Stimulated activated CD4-positive, alpha-beta T cell treated with anti-CD3 and anti-CD28 coated beads, Interleukin-12 subunit alpha, Interleukin-12 subunit beta, amount 100 ng/mL, for 48 hours (primary cell): ENCODE measurements at places on chromosomes 6 and 20.

DNA sequence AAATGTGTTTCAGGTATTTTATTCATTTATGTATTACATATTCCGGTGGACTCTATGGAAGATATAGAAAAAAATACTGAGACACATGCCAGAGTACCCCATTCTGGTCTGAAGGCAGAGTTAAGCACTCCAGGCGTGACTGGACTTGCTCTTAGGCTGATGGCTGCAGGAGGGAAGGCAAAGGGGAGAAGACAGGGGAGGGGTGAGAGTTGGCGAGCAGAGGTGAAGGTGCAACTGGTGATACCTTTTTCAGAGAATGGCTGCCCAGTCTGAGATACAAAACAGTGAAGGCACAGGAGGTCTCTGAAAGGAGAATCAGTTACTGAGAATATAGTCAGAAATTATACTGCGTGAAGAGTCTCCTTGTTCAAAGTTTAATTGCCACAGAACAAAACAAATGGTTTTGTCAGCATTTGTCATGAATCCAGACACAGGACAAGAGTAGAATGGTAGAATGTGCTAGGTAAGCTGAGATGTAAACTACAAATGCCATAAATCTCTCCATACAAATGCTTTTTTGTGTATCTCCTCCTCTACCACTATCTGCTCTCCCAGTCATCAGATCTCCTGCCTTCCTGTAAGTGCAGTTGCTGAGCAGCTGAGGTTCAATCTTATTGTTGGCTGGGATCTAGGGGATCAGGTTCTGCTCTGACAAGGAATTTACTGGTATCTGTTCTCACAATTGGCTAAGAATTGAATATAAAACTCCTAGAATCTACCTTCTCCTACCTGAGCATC, 104.2 kb upstream of the DST start:
- no peak for DNase-seq

DNA sequence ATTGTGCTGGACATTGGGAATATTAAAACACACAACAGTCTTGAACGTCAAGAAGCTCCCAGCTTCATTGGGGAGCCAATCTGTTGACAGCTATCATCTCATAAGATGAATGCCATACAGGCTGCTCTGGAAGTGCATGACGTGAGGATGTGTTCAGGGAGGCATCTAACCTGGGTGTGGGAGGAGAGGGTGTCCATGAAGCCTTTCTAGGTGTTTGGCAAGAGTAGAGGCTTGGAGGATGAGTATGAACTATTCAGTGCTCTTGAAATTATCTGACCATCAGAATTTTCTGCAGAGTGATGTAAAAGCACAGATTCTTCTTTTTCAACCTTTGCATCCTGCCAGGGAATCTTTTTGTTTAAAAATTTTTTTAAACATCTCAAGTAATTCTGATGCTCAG, 11.6 kb downstream of the AKAP7 start:
- DNase-seq, result no peak

- DNase-seq, result no peak
Observed at GRCh38 chr20:49594931-49595315, 27.0 kb upstream of the PTGIS start.

GRCh38 chr6:20704325-20705025, 170.2 kb downstream of the CDKAL1 start:
- no peak for DNase-seq

- DNase-seq, result no peak
Observed at GRCh38 chr20:8310618-8311017, 178.6 kb downstream of the PLCB1 start.

DNA sequence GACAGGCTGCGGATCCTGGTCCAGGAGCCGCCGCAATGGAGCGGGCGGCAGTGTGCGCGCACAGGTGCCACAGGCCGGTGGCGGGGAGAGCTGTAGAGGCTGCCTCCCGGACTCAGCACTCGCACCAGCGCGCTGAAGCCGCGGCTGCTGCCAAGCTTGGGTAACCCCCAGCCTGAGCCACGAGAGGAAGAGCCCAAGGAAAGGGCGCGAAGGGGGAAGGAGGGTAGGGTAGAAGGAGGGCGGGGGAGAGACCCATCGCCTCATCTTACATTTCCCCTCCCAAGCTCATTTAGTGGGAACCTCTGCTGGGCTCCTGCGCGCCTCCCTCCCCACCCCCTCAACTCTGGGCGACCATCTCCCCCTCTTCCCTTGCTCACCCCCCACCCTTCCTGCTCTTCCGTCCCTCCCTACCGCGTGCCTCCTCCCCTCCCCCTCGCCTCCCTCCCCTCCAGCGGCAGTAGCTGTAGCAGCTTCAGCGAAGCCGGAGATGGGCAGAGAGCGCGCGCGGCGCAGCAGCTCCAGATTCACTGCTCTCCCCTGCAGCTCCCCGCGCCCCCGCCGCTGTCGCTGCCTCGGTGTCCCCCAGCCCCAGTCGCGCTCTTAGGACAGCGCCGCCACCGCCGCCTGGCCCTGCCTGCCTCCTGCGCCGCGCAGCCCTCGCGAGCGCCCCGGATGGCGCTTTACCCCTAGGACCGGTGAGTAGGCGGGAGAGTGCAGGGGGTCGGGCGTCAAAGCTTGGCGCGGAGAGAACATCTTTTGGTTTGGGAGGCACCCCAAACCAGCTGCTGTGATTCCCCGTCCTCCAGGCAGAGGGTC, at the start of gene FUT9:
Gene FUT9, plus strand, starts transcription at position 457 of the 816 bp plus-strand sequence. CDS start 187,182 bp downstream, outside the sequence.
- DNase-seq, result no peak

DNA sequence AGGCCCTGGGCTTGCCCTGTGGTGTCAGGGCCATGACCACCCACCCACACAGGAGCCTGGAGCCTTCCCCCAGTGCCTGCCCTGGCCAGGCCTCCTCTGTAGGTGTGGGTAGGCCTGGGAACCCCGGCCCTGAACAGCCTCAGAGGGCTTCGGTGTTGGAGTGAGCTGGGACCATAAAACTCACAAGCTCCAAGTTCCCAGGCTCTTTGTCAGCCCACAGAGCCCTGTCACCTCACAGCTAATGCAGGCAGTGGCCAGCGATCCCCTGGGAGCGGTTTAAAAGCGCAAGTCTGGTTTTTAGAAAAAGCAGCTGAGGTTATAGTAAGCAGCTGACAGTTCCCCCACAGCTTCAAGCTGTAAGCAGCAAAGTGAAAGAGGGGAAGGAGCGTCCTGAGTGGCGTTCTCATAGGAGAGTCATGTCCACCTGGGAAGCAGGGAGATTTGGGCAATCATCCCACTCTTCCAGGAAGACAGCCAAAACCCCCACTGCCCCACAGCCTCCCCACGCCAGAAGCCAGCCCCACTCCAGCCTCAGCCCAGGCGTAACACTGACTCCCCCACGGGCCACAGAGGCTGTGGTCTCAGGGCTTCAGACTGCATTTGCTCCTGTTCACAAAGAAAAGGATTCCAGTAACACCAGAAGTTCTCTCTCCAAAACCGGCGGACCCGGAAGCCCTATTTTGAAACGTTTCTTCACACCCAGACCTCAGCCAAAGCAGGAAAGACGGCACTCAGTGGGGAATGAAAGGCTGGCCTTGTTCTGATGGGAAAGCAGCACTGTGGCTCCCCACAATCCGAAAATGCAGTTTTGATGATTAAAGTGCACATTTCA, 34.3 kb upstream of the FOXC1 start:
- DNase-seq, result no peak

DNA sequence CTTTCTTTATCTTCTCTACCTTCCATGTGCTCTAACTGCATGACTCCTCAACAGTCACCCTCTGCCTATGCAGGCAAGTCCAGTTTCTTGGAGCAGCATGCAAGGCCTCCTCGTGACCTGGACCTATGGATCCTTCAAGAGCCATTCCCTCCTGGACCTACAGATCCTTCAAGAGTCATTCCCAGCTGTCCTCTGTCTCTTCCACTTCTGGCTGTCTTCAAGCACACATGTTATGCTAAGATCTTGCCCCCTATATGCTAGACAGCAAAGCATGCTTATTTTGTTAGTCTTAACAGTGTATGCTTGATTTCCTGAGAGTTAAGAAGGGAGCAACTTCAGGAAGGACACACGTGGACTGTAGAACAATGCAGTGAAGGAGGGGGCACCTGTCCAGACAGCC, 7.5 kb downstream of the ID4 start:
- no peak for DNase-seq

DNA sequence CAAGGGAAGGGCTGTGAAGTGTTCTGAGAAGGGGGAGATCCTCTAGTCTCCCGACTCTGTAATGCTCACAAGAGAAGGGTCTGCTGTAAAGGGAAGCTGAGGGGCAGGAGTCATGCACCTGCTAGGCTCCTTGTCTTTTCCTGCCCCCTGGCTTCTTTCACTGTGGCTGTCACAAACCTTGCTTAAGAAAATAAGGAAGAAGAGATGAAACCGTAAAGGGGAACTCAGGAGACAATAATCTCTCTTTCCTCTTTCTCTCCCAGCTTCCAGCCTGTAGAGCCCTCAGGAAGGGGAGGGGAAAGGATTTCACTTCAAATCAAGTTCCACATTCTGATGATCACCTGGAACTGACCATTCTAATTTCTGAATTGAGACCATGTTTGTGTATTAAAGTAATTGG, 26.3 kb downstream of the SLC13A3 start:
- no peak for DNase-seq
